Stimulated activated CD4-positive, alpha-beta T cell treated with anti-CD3 and anti-CD28 coated beads, Interleukin-15, amount 100 ng/mL, for 1 hour (primary cell): ENCODE measurements at places on chromosomes 2 and 18.
A peak's percentile ranks its signal among the peaks of the same experiment; 100 is the strongest.

DNA sequence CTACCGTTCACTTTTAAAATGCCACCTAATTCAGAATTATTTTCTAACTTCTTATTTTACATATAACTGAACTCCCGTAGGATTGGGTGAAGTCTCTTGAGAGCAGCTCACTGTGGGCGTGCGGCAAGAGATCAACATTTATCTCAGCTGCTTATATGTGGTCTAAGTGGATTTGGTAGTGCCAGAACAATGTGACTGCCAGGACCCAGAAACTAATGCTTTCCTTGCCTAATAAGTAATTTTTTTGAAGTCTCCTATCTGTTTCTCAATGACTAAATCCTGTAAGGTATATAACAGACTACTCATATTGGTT is 11.2 kb upstream of the NFE2L2 start:
- DNase-seq, result no peak

DNA sequence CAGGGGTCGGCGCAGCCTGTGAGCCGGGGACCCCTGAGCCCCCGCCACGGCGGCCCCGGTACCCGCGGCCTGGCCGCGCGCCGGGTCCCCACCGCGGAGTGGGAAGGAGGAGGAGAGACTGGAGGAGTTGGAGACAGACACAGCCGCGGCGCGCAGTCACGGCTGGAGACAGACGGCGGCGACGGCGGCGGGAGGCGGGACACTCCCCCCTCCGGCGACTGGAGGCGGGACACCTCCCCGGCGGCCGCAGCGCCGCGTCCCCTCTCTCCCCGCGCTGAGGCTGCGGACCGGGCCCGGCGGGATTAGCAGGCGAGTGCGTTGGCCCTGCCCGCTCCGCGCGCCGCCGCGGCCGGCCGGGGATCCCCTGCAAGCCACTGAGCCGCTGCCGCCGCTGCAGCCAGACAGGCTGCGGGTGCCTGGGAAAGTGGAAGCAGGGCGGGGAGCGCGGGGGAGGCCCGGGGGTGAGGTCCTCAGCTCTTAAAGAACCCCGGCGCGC is 1.0 kb upstream of the LDLRAD4 start:
- peak; percentile 37 for DNase-seq

- no peak for DNase-seq
These were observed 91.9 kb downstream of the PPP1R1C start for GRCh38 chr2:182077448-182078142.

- DNase-seq, result no peak
These were observed 736 bp downstream of the ZSCAN30 start for GRCh38 chr18:35289293-35289692.

DNA sequence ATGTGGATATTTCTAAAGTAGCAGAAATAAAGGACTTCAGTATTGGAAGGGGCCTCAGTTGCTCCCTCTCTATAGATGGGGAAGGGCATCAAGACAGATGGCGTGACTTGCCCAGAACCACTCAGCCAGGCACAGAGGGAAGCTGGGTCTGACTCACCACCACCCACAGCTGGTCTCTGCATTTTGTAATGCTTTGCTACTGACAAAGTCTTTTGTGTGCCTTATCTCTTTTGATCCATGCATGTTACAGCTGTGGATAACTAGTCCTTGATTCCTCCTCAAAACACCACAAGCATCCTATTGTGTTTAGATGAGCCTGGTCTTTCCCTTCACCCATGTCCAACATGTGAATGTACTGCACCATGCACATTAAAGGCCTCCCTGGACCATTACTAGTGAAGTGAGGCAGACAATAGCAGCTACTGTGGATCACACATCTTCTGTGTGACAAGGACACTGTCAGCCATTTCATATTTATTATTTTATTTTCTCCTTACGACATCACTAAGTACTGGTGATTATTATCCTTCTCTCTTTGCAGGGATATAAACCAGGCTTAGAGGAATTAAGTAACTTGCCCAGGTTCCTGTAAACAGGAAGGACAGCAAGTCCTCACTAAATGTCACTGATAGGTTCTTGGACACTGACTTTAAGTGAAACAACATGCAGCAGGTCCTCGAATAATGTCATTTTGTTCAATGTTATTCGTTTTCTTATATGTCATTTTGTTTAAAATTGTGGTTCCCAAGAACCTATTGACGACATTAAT is 29.6 kb upstream of the IL37 start:
- no peak for DNase-seq

DNA sequence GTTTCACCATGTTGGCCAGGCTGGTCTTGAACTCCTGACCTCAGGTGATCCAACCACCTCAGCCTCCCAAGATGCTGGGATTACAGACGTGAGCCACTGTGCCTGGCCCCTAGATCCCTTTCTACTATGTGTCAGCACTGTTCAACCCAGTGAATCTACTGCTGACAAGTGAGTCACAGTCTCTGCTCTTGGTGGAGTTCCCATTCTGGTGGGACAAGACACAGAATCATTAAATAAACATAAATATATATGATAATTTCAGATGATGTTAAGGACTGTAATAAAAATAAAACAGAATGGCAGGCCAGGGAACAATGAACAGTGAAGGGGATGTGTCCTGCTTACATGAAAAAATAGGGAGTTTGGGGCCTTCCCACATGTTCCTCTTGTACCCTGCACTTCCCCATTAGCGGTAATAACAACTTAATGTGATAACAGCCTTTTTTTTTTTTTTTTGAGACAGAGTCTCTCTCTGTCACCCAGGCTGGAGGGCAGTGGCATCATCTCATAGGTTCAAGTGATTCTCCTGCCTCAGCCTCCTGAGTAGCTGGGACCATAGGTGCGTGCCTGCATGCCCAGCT is 112.2 kb downstream of the CPO start:
- DNase-seq, result no peak

GRCh38 chr2:81206216-81206615 is 901.7 kb upstream of the LRRTM1 start:
- DNase-seq, result no peak

GRCh38 chr2:60492548-60492947 is 60.9 kb downstream of the BCL11A start:
- no peak for DNase-seq

GRCh38 chr2:10688921-10689807 is 611 bp downstream of the NOL10 start:
- DNase-seq, result peak; percentile 7

GRCh38 chr18:43578211-43578610 is 300.9 kb upstream of the SYT4 start:
- no peak for DNase-seq

GRCh38 chr18:62347089-62347506 is 22.0 kb downstream of the TNFRSF11A start:
- no peak for DNase-seq

DNA sequence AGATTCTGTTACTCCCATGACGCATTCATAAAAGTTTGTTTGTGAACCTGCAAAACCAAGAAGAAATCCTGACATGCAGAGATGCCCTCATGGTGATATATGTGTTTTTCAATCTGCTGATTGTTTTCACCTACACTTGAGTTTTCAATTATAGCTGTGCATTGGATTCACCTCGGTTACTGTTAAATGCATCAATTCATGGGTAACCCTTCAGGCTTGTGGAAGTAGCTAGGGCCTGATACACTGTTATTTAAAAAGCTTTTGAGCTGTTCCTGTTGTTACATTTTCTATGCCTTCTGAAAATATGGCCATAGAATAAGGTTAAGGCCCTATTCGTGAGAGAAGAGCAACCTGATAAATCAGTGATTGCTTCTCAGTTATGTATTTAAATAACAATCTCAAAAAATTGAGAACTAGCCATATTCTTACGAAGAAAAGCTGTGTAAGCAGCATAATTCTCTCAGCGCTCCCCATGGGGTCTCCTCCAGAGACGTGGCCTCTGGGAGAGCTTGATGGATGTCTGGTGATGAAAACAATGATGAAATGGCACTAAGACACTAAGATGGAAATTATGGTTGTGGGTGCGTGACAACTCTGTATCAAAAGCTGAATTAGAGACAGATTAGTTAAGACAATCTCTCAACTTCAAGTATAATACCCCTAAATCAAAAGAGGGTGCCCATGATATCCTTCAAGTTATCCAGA is 60.5 kb downstream of the RIT2 start:
- DNase-seq, result no peak

GRCh38 chr2:8458503-8459459 is 223.1 kb upstream of the ID2 start:
- DNase-seq, result no peak

DNA sequence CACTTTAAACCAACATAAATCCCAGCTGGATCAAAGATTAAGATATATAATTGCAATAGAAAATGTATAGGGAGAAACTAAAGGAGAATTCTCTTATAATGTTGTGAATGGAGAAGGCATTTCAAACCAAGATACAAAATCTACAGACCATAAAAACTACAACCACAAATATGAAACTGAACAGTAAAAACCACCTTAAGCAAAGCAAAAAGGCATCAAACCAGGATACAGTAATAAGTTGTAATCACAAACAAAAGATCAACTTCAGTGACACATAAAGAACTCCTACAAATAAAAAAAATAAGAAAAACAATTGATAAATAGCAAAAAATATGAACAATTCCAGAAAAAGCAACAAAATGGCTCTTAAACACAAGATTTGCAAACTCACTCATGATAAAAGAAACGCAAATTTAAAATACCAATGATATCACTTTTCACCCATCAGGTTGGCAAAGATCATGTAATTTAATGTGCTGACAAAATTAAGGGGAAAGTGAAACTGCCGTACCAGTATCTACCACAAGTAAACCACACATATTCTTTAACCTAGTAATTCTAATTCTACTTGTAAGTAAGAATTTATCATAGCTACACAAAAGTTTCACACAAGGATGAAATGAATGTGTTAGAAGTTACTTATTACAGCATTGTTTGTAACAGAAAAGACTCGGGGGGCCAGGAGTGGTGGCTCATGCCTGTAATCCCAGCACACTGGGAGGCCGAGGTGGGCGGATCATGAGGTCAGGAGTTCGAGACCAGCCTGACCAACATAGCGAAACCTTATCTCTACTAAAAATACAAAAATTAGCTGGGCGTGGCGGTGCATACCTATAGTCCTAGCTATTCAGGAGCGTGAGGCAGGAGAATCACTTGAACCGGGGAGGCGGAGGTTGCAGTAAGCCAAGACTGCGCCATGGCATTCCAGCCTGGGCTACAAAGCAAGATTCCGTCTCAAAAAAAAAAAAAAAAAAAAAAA is 101.9 kb downstream of the USP34 start:
- no peak for DNase-seq

GRCh38 chr18:8364385-8364784 is 244.9 kb upstream of the RAB12 start:
- DNase-seq, result no peak

DNA sequence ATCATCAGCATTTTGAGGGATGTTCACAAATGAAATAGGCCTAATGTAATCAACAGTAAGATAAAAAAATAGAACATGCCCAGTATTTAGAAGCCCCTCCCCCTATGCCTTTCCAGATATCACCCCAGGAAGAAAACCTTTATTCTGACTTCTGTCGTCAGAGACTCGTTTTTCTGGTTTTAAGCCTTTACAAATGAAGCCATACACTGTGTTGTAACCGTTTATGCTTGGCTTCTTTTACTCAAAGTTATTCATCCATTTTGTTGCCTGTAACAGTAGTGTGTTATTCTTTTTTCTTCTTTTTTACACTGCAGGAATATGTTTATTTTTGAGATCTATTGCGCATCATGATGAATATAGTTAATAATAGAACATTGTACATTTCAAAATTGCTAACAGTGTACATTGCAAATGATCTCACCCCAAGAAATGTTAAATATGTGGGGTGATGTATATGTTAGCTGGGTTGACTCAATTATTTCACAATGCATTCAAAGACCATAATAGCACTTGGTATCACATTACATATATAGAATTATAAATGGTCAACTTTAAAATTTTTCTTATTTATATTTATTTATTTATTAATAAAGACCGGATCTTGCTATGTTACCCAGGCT is 28.1 kb upstream of the PNPT1 start:
- DNase-seq, result no peak

DNA sequence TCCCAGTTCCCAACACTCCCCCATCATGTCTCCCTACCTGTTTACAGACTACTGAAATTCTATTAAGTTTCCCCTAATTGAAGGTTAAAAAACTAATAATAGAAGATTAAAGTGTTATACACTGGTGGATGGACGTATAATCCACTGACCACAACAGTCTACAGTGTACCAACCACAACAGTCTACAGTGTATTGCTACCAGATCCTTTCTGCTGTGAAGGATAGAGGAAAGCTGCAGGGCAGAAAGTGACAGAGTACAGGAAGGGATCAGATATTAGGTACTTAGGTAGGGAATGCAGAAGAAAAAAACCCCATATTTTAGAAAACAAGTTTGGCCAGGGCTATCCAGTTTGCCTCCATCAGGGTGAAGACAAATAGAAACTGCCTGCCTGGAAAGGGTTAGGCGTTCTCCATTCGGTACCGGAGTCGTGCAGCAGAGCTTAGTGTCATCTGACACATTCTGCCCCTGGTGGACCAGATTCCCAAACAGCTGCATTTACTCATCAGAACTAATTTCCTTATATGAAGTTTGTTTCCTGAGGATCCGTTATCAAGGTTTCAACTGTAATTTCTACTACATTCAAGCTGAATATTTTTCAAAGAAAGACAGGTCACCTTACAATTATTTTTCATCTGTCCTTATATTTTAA is 49.9 kb downstream of the KLF7 start:
- no peak for DNase-seq

- DNase-seq, result no peak
These were observed 333.0 kb downstream of the SUCLG1 start for GRCh38 chr2:84126084-84126483.

DNA sequence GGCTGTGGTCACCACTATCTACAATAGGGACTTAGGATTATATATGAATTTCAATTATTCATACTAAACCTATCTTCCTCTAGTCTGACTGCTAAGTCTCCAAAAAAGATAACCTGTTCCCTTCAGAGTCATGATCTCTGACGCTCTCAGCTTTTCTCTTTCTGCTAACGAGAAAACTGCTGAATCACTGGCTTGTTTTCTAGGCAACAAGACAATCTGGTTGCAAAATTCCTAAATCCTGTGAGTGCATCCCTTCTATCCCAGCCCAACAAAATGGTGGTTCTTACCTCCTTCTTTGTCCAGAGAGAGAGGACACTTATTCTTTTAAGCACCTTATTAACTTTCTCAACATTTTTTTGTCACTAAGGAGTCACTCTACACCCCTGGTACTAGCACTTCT is 312.3 kb upstream of the PKDCC start:
- no peak for DNase-seq

GRCh38 chr18:59352250-59352855 is 6.7 kb downstream of the LMAN1 start:
- no peak for DNase-seq

DNA sequence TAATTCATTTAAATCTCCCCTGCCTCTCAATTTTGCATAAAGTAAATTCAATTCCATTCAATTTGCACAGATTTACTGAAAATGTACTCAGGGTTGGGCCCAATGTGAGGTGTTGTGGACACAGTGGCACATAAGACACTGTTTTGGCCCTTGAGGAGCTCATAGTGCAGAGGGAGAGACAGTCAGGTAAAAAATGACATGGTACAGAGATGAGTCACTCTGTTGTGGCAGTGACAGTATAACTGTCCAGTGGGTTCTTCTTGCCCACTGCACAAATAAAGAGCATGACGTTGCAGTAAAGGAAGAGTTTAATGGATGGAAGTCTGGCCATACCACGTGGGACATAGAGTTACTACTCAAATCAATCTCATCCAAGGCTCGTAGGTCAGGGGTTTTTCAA is 400.3 kb upstream of the TRIB2 start:
- no peak for DNase-seq
